ENCODE measurements at places on chromosomes 12 and 14. TPM values are rescaled to one million over a fixed set of nuclear protein-coding genes. Genes with fewer than 3 reads are reported as not detected.
A peak's percentile ranks its signal among the peaks of the same experiment; 100 is the strongest.

- no peak overlapping the region for H3K27ac ChIP-seq
- H3K27me3 ChIP-seq, result no peaks in the 10 kb centered on the region
- H3K36me3 ChIP-seq, result no peaks in the 10 kb centered on the region
- H3K4me3 ChIP-seq, result no peak overlapping the region
- no peaks in the 10 kb centered on the region for H3K4me1 ChIP-seq
These were observed 10.1 kb downstream of the MYRFL start for GRCh38 chr12:69835081-69835480.

DNA sequence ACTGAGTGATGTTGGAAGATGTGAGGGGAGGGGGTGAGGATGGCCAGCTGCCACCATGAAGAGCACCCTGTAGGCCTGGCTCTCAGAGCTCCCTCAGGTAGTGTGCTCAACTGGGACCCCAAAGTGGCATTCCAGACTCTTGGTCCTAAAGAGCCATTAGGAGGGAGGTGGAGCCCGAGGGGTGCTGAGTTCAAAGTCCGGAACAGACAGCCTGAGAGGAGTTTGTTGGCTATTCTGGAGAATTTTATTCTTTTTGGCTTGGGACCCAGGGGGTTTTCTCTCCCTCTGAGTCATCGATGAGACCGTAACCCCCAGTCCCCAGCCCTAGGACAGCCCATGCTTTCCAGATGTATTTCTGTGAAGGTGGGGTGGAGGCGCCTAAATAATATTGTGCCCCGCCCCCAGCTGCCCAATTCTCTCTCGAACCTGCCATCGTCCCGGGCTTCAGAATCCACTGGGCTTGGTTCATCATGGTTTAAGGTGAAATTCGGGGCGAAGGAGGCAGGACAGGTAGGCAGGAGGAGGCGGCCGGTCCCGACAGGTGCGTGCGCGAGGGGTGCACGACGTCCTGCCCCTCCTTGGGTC, 690 bp upstream of the RBP5 start:
- H3K36me3 ChIP-seq, result peaks cover 4% of the 10 kb centered on the region
- peak overlapping the region; percentile 80 for H3K27ac ChIP-seq
- peak overlapping the region; percentile 94 for H3K4me3 ChIP-seq
- no peaks in the 10 kb centered on the region for H3K27me3 ChIP-seq
- peaks cover 24% of the 10 kb centered on the region for H3K4me1 ChIP-seq
- DNase-seq, result no peak

DNA sequence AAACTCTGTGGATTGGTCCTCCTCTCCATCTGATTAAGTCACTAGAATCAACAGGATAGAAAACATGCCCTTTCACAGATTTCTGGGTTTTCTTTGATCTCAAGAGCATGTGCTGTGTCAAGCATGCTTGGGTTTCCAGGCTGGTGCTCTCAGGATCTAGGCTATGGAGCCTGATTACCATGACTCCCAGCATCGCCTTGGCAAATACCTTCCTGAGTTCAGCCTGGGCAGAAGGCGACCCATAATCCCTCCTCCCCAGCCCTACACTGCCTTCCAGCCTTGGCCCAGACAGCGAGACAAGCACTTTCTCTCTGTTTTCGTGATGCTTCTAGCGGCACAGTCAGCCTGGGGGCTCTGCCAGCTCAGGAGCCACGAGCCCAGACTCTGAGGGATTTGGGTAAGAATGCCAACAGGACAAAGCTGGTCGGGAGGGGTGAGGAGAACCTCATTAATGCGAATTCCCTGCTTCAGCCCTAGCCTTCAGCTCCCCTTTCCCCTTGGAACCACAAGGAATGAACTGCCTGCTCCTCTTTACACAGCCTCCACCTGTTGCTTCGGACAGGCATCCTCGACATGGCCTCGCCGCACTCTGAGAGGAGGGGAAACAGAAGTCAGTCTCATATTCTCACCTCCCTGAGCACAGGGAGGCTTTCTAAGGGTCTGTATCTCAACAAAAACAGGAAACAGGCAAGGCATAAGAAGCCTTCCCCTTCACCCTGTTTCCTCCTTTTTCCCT, 227.1 kb downstream of the MSRB3 start:
- H3K4me3 ChIP-seq, result no peak overlapping the region
- no peaks in the 10 kb centered on the region for H3K27me3 ChIP-seq
- H3K4me1 ChIP-seq, result no peaks in the 10 kb centered on the region
- H3K36me3 ChIP-seq, result no peaks in the 10 kb centered on the region

GRCh38 chr12:47858511-47859266, 39.0 kb upstream of the HDAC7 start:
- no peak overlapping the region for H3K27ac ChIP-seq
- no peak overlapping the region for H3K4me3 ChIP-seq
- no peaks in the 10 kb centered on the region for H3K4me1 ChIP-seq
- DNase-seq, result no peak

GRCh38 chr12:74619084-74619483, 81.4 kb downstream of the ATXN7L3B start:
- DNase-seq, result no peak
- H3K27ac ChIP-seq, result no peak overlapping the region
- H3K4me1 ChIP-seq, result no peaks in the 10 kb centered on the region
- H3K27me3 ChIP-seq, result no peaks in the 10 kb centered on the region
- H3K4me3 ChIP-seq, result no peak overlapping the region
- H3K36me3 ChIP-seq, result no peaks in the 10 kb centered on the region

GRCh38 chr12:117567644-117568216, 206.3 kb upstream of the NOS1 start:
- no peak for DNase-seq
- H3K27me3 ChIP-seq, result no peaks in the 10 kb centered on the region
- H3K4me3 ChIP-seq, result no peak overlapping the region
- H3K4me1 ChIP-seq, result no peaks in the 10 kb centered on the region

DNA sequence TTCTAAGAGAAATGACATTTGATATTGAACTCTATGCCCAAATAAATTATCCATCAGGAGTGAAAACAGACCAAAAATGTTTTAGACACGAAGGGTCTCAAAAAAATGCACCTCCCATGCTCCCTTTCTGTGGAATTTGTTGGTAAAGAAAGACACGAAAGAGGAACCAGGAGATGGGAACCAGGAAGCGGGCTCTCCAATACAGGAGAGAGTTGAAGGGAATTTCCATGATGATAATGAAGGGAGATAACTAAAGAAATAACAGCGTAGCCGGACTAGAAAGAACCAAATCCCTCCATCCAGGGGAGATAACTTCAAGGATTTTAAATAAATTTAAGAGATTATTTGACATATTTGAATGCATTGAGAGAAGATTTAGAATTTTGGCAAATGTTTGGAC, 183.0 kb downstream of the DUSP6 start:
- H3K27me3 ChIP-seq, result no peaks in the 10 kb centered on the region
- no peak overlapping the region for H3K27ac ChIP-seq
- peaks cover 9% of the 10 kb centered on the region for H3K4me1 ChIP-seq
- no peak overlapping the region for H3K4me3 ChIP-seq
- H3K36me3 ChIP-seq, result no peaks in the 10 kb centered on the region

DNA sequence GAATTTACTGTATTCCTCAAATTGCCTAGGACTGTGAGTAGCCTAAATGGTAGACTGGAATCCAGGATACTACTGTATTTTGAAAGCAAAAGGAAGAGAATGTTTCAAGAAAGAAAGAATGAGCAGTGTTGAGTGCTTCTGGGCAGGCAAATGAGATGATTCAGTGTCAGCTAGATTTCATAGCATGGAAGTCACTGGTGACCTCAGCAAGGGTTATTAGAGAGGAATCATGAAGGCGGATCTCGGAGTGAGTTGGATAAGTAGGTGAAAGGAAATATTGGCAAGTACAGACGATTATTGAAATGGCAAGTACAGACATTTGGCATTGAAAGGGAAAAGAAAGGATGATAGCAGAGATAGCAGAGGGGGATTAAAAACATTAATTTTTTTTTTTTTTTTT, 27.1 kb downstream of the VRK1 start:
- H3K4me1 ChIP-seq, result no peaks in the 10 kb centered on the region
- no peak overlapping the region for H3K4me3 ChIP-seq
- H3K36me3 ChIP-seq, result no peaks in the 10 kb centered on the region
- no peak overlapping the region for H3K27ac ChIP-seq
- no peak for DNase-seq
- no peaks in the 10 kb centered on the region for H3K27me3 ChIP-seq

DNA sequence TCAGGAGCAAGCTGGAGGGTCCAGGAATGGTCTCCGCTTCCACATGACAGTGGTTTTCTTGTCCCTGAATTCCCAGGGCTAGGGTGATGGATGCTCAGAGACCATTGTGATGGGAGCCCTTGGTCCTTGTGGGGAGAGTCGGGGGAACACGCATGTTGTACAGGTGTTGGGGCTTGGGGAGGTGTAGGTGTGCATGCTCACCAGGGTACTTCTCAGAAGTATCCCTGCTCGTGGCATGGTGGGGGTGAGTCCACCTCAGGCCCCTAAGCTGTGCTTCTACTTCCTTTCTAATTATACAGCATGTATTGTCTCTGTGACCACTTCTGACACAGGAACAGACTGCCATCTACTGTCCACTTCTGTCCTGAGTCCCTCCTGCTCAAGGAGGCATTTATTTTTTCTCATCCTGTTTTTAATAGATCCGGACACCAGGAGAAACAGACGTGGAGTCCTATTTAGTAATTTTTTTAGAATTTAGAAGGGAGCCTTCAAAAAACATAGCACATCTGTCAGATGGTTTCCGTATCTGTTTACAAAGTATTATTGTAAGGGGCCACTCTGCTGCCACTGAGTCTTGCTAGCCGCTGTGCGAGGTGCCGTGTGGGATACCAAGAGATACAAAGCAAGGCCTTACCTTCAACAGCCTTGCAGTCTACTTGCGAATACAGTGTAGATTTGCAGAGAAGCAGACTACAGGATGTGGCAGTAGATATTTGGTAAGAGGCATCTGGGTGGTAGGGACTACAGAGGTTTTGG, 10.5 kb downstream of the NTF3 start:
- no peaks in the 10 kb centered on the region for H3K27me3 ChIP-seq
- no peak overlapping the region for H3K27ac ChIP-seq
- DNase-seq, result no peak
- no peaks in the 10 kb centered on the region for H3K36me3 ChIP-seq

- peaks cover 40% of the 10 kb centered on the region for H3K4me1 ChIP-seq
- H3K4me3 ChIP-seq, result no peak overlapping the region
- no peaks in the 10 kb centered on the region for H3K36me3 ChIP-seq
- H3K27me3 ChIP-seq, result no peaks in the 10 kb centered on the region
These were observed 4.0 kb upstream of the AQP2 start for GRCh38 chr12:49946497-49946896.

- no peak overlapping the region for H3K27ac ChIP-seq
- no peaks in the 10 kb centered on the region for H3K4me1 ChIP-seq
- DNase-seq, result no peak
These were observed 177.4 kb downstream of the BTG1 start for GRCh38 chr12:91968076-91968776.

- H3K4me1 ChIP-seq, result peaks cover 4% of the 10 kb centered on the region
- no peaks in the 10 kb centered on the region for H3K27me3 ChIP-seq
- no peak overlapping the region for H3K27ac ChIP-seq
- no peak overlapping the region for H3K4me3 ChIP-seq
These were observed 17.4 kb downstream of the RPS6KL1 start for GRCh38 chr14:74905595-74906142.

GRCh38 chr14:81384900-81385299, 15.2 kb downstream of the STON2 start:
- H3K27ac ChIP-seq, result no peak overlapping the region
- H3K27me3 ChIP-seq, result no peaks in the 10 kb centered on the region
- H3K4me1 ChIP-seq, result no peaks in the 10 kb centered on the region

DNA sequence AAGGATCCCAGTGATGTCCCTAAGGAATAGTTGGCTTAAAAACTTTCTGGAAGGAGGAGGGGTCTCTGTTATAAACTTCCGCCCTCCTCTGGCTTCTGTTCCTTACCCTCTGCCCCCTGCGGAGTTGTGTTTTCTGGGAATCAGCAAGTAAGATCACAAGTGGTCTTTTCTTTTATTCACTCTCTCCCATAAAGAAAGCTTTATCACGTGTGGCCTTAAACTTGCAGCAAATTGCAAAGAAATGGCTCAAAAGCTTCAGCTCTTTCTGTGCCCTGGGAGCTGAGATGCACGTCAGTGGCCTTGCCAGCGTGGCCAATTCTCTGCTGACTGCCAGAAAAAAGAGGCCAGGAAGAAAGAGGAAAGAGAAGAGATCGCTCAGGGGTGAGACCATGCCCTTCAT, at the start of gene SLCO1C1:
Gene SLCO1C1, plus strand, starts transcription at position 101 of the 400 bp plus-strand sequence. CDS start 4,245 bp downstream, outside the sequence.
- H3K27ac ChIP-seq, result no peak within 1 kb of the TSS
- H3K36me3 ChIP-seq, result no peaks in the 10 kb centered on the region
- H3K4me3 ChIP-seq, result no peak within 1 kb of the TSS
- no peak for DNase-seq

Gene STRAP
- total RNA-seq, result 49.1 TPM

Gene IRAK3
- total RNA-seq, result 0.47 TPM

All from CD4-positive, alpha-beta memory T cell (primary cell).